Stimulated activated CD4-positive, alpha-beta T cell treated with anti-CD3 and anti-CD28 coated beads, Interleukin-15, amount 100 ng/mL, for 48 hours (primary cell): ENCODE measurements at places on chromosomes 12 and 14.

DNA sequence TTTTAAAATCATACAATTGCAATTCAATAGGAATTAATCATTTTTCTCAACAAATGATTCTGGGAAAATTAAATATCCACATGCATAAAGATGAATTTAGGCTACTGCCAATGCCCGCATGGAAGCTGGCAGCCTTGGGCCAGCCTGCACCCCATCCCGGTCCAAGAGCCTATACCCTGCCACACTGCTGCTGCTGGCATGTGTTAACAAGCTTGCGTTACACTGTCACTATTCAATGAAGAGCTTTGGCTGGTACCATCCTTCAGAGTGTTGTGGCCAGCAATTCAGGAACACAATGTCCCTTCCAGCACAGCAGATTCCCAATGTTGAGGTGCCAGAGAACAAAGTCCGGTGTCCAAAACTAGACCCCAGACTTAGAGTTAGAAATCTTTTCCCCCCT lies 13.6 kb upstream of the TAS2R14 start:
- no peak for DNase-seq

GRCh38 chr14:34120185-34120977 lies 169.5 kb upstream of the EGLN3 start:
- DNase-seq, result no peak

- no peak for DNase-seq
Observed at GRCh38 chr12:32261638-32262037, 137.7 kb upstream of the FGD4 start.

DNA sequence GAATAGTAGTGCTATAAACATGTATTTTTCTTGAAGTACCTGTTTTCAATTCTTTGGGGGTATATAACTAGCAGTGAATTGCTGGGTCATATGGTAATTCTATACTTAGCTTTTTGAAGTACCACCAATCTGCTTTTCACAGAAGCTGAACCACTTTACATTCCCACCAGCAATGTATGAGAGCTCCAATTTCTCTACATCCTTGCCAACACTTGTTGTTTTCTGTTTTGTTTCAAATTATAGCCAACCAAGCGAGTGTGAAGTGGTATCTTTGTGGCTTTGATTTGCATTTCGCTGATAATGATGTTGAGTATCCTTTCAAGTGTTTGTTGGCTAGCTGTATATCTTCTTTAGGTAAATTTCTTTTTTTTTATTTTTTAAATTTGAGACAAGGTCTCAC lies 95.7 kb downstream of the PAPLN start:
- DNase-seq, result no peak

DNA sequence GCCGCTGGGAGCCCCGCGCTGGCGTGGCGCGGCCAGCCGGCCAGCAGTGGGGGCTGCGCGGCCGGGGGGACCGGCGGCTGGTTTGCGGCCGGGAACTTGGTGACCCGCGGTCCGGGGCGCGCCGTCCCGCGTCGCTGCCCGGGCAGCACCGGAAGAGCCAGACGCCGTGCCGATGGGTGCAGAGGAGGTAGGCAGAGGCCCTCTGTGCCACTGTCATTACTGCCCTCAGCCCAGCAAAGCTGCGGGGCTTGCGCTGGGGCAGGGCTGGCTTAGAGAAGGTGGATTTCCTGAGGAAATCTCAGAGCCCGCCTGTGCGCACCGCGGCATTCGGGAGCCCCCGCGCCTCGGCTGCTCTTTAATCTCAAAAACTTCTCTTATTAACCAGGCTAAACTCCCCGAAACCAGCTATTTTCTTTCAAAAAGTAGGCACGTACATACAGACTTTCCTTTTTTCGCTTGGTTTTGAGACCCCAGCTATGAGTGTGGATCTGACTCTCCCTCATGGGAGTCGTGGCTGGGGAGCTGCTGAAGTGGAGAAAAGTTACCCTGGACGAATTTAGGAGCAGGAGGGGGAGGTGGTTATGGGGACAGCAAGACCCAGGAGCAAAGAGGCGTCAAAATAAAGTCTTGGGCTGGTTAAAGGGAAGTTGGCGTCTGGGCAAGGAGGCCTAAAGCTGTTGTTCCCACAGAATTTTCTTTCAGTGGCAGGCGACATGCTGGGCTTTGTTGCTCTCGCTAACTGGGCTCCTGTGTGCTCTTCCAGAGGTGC lies 802 bp downstream of the SUSD6 start:
- no peak for DNase-seq

DNA sequence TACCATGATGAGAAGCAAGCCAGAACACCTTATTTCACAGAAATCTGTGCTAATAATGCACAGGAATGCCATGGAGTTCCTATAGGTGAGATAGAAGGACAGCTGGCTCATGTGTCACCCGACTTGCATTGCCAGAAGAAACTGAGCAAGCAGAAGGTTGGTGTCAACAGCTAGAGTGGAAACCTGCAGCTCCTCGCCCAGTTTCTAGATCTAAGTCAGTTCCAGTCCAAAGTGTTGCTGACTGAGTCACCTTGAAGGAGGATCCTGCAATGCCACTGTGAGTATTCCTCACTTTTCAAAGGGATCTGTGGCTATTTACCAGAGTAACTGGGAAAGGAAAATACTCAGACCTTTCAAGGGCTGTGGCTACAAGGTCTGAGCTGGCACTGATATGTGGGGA lies 17.1 kb downstream of the CDKL1 start:
- no peak for DNase-seq

- DNase-seq, result no peak
Observed at GRCh38 chr12:70982286-70982685, 61.7 kb upstream of the PTPRR start.

GRCh38 chr12:6573001-6573400 lies 4.9 kb upstream of the NOP2 start:
- no peak for DNase-seq

DNA sequence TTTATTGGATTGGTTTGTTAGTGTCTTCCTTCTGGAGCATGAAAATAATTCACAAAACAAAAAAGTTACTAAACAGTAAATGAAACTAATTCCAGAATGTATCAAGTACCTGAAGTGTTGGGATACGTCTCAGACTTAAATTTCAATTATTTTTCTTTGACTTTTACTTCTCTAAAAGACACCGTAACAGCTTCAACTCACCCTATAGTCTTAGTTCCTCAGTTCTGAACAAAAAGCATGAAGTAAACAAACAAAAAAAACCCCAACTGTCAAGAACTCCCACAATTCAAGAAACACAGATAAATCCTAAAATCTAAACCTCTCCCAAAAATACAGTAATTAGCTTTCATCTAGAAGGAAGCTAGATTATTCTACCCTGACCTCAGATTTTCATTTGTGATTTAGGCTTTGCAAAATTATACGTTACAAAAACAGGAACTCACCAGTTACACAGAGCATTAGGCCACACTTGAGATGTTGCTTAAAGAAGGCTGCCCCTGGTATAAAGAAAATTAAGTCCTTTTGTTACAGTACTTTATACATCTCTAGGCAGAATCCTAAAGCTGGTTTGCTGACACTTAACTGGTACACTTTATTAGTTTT lies 10.2 kb downstream of the HEATR5A start:
- no peak for DNase-seq

DNA sequence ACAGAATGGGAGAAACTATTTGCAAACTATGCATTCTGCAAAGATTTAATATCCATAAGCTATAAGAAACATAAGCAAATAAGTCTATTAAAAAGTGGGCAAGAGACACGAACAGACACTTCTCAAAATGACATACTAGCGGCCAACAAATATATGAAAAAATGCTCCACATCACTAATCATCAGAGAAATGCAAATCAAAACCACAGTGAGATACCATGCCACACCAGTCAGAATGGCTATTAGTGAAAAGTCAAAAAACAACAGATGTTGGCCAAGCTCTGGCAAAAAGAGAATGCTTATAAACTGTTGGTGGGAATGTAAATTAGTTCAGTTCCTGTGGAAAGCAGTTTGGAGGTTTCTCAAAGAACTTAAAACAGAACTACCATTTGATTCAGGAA lies 121.3 kb downstream of the KCNMB4 start:
- DNase-seq, result no peak

- DNase-seq, result no peak
Observed at GRCh38 chr12:125184213-125184967, 119.2 kb downstream of the AACS start.

- no peak for DNase-seq
Observed at GRCh38 chr12:130438711-130439110, 101.0 kb downstream of the PIWIL1 start.

- no peak for DNase-seq
Observed at GRCh38 chr14:65296402-65296801, 116.1 kb upstream of the FUT8 start.

- no peak for DNase-seq
Observed at GRCh38 chr14:102605029-102605428, 12.6 kb downstream of the RCOR1 start.

- no peak for DNase-seq
Observed at GRCh38 chr12:64528616-64529015, 76.7 kb downstream of the TBK1 start.

DNA sequence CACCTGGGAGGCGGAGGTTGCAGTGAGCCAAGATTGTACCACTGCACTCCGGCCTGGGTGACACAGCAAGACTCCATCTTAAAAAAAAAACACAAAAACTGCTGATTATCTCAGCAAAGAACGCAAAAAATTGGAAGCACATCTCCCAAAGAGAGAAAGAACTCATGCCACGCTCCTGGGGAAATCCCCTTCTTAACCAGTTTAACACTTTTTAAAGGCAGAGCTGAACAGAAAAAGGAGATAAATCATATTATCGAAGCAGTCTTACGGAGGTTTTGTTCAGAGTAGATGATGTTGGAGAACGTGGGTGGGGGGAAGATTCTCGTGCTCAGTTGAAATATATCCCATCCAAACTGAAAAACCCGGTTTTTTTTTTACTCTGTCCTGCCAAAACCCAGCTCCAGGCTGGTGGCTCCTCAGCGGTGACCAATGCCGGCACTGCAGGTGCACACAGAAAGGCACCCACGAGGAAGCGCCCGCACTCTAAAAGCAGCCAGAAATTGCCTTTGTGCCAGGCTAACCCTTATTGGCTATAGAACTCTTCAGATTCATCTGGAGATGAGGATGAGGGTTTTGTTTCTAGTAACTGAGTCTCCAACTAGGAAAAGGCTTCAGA lies 100.2 kb upstream of the PARP11 start:
- DNase-seq, result no peak

DNA sequence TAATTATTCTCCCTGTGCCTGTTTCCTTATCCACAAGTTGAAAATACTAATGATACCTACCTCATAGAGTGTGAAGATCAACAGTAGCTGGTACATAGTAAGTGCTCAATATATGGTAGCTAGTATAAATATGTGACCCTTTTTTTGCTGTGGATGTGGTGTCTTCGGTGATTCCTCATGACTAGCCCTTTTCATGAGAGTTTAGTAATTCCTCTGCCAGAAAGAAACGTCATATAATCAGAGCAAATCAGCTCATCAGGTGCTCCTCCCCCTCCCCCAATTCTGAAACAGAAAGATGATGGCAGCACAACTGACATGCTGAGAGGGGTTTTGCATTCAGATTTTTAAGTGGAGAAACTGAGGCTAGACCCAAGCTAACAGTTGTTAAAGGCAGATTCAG lies 210.8 kb downstream of the SLC41A2 start:
- no peak for DNase-seq

GRCh38 chr14:41607966-41608663 lies 1.4 kb downstream of the LRFN5 start:
- no peak for DNase-seq

- no peak for DNase-seq
Observed at GRCh38 chr12:127126260-127126628, 1140.7 kb upstream of the TMEM132C start.

DNA sequence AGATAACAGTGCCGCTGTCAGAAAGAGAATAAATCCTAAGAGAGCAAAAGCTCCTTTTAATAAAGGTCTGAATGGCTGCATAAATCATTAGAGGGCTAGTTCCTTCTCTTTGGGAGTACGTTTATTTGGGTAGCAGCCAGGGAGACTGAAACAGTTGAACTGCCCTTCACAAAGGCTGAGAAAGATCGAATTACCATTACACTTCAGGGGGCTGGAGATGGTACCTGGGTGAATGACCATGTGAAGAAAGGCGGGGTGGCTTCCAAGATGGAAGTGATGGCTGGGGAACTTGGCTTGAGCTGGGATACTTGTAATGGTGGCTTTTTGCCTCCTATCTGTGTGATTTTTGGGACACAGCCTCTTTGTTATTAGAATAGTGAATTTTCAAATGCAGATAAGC lies 1.7 kb upstream of the FGD4 start:
- no peak for DNase-seq

- no peak for DNase-seq
Observed at GRCh38 chr14:61233436-61233956, 47.6 kb downstream of the TMEM30B start.

DNA sequence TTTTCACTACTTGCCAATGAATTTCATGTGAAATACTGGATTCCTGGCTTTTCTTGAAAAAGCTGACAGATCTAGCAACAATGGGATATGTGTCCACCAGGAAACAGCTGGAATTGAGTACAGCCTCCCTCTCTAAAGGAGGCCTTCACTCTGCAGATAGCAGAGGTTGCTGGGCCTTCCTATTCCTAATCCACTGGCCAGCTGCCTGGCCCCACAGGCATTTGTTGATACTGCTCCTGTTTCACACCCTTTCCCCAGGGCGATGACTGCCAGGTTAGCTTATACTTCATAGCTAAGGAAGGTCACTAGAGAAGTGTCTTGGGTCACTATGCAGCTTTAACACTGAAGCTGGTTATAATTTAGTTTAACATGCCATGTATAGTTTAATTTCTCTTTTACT lies 87.5 kb upstream of the PDZRN4 start:
- DNase-seq, result no peak

- no peak for DNase-seq
Observed at GRCh38 chr12:27253347-27253746, 9.3 kb downstream of the STK38L start.

DNA sequence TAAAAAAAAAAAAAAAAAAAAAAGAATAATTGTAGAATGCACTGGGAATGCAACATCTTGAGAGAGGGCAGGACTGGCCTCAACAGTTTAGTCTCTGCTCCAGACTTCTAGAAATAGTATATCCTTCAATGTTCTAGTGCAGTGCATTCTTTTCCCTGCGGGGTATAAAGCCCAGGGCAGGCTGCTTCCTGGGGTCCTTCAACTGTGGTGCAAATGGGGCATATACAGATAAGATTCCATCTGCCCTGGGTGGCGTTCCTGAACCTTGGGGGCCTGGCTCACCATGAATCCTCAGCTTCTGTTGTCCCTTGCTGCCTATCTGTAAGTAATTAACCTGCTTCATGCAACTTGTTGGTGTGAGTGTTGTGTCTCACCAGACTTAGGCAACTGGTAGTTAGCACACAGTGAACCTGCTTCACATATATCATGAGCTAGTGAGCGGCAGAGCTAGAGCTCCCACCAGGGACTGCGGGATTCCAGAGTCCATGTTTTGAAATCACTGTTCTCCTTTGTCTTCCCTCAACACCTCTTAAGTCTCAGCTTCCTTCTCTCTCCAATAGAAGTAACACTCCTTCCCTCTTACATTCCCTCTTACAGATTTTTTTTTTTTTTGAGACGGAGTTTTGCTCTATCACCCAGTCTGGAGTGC lies 177.6 kb downstream of the SUDS3 start:
- no peak for DNase-seq

GRCh38 chr14:79705126-79705894 lies 506.0 kb downstream of the DIO2 start:
- DNase-seq, result no peak

GRCh38 chr12:46711756-46712155 lies 114.0 kb downstream of the SLC38A4 start:
- DNase-seq, result no peak

GRCh38 chr12:92039046-92039445 lies 106.6 kb downstream of the BTG1 start:
- no peak for DNase-seq
